ENCODE measurements at places on chromosomes 12 and 14.

DNA sequence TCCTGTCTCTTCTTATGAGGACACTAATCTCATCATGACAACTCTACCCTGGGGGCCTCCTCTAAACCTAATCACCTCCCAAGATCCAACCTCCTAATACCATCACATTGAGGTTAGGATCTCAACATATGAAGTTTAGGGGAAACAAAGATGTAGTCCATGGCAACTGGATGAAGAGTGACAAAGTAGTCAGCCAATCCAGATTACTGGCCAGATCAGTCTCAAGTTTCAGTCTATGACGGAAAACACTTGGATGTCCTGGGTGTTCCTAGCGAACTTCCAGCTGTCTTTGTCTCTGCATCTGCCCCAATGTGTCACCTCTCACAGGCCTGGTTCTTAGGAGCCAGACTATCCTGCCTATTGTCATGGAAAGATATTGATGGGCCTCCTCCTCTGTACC, 630.8 kb downstream of the AACS start:
- no peak for DNase-seq

DNA sequence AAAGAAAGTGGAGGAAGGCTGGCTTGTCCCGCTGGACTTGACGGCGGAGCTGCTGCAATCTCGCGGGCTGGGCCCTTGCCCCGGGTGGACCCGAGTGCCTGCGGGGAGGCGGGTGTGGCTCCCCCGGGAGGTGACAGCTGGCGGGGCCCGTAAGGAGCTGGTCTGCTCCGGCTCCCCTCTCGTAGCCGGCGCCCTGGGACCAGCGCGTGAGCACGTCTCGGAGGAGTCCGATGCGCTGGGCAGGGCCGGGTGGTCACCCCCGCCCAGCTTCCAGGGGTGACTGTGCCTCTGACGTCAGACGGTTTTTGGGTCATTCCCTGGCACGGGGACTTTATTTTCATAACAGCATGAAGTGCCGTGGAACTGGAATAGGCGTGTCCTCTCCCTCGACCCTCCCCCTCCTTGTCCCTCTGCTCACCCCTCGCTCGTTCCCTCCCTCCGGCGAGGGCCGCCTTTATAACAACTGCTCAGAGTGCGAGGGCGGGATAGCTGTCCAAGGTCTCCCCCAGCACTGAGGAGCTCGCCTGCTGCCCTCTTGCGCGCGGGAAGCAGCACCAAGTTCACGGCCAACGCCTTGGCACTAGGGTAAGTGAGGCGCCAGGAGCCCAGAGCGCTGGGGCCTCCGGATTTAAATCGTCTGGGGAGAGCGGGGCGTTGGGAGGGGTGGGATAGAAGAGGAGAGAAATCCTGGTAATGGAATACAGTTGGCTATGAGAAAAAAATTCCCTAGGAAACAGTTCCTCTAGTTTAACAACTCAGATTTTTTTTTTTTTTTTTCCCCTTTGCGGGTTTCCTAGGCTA, at the start of gene GPRC5A:
TSS of gene GPRC5A (plus strand) at position 483 of the 801 bp plus-strand sequence. CDS start 16,688 bp downstream, outside the sequence.
- no peak for DNase-seq

- DNase-seq = no peak
These were observed 1.8 kb upstream of the IAPP start for GRCh38 chr12:21370845-21371449.

DNA sequence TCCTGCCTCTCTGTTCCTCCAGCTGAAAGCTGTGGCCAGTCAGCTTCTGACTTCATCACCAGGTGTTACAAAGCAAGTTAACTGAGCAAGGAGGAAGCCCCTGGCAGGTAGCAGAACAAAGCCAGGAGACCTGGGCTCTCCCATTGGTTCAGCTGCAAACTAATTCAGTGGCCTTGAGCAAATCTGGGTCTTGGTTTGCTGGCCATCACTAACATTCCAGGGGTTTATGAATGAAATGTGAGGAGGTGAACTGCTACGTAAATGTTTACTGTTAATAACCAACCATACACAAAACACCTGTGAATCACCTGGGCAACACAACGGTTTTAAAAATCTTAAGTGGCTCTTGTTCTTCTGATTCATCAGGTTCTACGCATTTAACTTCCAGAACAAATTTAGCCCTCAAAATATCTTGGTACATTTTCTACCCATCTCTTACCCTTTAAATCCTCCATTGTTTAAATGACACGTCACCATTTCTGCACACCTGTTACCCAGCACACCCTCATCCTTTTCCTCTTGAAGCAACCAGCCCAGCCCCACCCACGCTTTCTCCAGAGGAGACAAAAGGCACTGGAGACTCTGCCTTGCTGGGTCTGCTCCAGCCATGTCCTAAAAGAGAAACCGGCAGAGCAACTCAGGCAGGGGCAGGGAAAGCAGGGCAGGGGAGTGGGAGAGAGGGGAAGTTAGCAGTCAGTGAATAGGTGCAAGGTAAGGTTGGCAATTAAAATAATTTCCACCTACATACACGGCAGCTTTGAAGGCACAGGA, 49.3 kb upstream of the TSPAN11 start:
- DNase-seq = no peak

DNA sequence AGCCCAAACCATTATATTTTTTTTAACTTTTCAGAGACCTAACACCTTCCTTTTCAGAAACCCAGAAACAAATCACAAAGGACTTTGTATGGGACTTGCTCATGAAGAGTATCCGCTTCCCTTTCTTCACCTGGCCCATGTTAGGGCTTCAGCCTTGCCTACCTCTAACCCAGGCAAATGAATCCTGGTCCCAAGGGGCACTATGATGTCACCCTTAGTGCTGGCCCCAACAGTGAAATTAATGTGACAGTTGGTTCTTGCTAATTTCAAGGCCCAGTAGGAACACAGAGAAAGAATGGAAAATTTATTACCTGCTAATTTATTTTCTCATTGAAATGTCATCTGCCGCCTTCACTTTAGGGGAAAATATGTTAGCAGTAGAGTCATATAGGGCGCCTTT, 179.8 kb upstream of the NRXN3 start:
- DNase-seq = no peak

- no peak for DNase-seq
These were observed 48.4 kb upstream of the PTPRO start for GRCh38 chr12:15273896-15274295.

DNA sequence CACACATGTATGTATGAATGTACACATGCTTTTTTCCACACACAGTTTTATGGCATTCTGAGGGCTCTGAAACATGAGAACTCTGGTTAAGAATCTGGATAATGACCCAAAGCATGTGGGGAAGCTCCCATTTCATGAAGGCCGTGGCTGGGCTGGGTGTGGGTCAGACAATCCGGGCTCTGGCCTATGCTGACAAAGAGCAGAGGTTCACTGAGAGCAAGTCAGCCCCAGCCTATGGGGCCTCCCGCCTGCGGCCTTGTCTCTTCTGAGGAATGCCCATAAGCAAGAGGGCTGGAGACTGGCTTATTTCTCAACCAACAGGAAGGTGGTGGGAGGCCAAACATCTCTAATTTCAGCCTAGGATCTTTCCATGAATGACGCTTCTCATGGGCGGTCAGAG, 8.5 kb downstream of the MYH6 start:
- DNase-seq = no peak

- no peak for DNase-seq
These were observed 22.7 kb upstream of the DHRS2 start for GRCh38 chr14:23613242-23614070.

DNA sequence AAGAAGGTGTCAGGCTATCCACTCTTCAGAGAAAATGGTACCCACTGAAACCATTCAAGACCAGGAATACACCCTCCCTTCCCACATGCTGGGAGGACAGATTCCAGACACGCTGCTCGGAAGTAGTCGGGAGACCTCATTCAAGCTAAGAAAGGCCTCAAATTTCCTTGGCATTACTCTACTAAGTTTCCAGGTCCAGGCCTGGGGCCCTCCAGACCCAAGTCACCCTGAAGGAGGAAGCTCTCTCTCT, 27.1 kb upstream of the RPLP0 start:
- no peak for DNase-seq

DNA sequence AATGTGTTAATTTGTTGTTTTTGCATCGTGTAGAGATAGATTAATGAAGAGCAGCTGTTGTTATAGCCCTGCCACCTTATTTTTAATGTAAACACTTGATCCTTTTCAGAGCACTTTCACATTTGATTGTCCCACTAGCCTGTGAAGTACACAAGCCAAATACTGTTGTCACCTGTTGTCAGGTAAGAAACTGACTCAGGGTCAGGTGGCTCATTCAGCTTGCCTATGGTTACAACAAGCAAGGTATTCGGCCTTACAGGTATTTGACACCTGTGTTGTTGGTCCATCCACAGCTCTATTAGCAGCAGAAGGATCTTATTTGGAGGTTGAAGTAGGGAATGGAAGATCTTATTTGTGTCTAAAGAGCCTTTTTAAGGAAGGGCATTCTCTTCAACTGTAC, 108.9 kb downstream of the GPR135 start:
- DNase-seq = no peak

- DNase-seq = no peak
These were observed 1.0 kb downstream of the ATXN7L3B start for GRCh38 chr12:74538491-74539258.

DNA sequence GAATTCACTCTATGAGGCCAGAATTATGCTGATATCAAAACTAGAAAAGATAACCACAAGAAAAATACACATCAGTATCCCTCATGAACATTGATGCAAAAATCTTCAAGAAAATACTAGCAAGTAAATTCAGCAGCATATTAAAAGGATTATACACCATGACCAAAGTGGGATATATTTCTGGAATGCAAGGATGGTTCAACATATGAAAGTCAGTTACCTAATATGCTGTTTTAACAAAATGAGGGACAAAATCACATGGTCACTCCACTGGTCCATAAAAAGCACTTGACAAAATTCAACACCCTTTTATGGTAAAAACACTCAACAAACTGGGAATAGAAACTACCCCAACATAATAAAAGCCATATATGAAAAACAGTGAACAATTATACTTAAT, 40.3 kb downstream of the TECPR2 start:
- no peak for DNase-seq

DNA sequence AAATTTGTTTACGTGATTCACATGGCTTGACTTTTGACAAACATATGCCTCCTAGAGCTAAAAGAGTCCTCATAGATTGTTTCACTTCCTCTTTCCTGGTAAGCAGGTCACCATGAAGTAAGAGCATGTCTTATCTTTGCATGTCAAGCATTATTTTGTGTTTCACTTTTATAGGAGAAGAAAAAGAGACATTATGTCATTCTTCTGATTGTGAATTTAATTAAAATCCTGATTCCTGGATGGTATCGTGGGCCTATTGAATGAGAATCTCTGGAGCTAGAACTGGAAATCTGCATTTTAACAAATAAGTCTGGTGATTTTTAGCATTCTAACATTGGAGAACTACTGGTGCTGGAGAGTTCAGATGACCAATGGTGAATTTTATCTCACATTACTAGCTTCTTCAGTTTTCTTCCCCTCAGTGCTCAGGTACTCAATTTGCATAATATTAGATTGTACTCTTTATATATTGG, 218.6 kb upstream of the ATP2B1 start:
- no peak for DNase-seq

All from vagina (tissue), 2 donors.